ENCODE measurements at places on chromosomes 3 and 15.

DNA sequence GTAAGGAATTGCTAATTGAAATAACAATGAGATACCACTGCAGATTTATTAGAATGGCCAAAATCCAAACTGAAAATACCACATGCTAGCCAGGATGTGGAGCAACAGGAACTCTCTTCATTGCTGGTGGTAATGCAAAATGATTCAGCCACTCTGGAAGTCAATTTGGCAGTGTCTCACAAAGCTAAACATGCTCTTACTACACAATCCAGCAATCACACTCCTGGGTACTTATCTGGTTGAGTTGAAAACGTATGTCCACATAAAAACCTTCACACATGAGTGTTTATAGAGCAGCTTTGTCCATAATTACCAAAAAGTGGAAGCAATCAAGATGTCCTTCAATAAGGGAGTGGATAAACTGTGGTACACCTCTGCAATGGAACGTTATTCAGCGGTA is 113.3 kb downstream of the SMAD6 start:
- no peak for DNase-seq

- no peak for DNase-seq
These were observed 6.2 kb downstream of the RAB8B start for GRCh38 chr15:63195569-63196015.

GRCh38 chr3:133093366-133093765 is 55.2 kb downstream of the TMEM108 start:
- no peak for DNase-seq

GRCh38 chr15:98421419-98422129 is 226.8 kb upstream of the IGF1R start:
- DNase-seq: peak; percentile 57

- no peak for DNase-seq
These were observed 15.5 kb downstream of the DCP1A start for GRCh38 chr3:53331871-53332270.

- no peak for DNase-seq
These were observed 229.6 kb upstream of the FEZF2 start for GRCh38 chr3:62602987-62603386.
